Left ventricle myocardium inferior (tissue), 1 donor: ENCODE measurements at places on chromosomes 7 and 10.

- DNase-seq: no peak
Observed at GRCh38 chr10:52283174-52283573, 30.9 kb upstream of the DKK1 start.

- DNase-seq: no peak
Observed at GRCh38 chr10:88957381-88957780, 4.8 kb upstream of the ACTA2 start.

DNA sequence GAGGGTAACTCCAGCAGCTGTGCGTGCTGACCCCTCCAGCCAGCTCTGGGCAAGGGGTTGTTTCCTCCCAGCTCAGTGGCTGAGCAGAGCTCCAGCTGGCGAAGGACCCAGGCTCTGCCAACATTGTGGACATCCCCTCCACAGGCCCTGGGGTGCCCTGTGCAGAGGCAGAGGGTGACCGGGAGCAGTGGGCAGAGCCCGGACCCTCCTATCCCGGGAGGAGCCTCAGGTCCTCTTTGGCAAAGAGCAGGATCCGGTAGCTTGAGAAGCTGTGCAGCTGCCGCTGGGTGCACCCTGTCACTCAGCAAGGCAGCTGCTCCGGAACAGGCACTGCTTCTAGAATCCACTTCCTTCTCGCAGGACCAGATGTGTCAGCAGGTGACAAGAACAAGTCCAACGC lies 175.9 kb downstream of the EBF3 start:
- DNase-seq: no peak

DNA sequence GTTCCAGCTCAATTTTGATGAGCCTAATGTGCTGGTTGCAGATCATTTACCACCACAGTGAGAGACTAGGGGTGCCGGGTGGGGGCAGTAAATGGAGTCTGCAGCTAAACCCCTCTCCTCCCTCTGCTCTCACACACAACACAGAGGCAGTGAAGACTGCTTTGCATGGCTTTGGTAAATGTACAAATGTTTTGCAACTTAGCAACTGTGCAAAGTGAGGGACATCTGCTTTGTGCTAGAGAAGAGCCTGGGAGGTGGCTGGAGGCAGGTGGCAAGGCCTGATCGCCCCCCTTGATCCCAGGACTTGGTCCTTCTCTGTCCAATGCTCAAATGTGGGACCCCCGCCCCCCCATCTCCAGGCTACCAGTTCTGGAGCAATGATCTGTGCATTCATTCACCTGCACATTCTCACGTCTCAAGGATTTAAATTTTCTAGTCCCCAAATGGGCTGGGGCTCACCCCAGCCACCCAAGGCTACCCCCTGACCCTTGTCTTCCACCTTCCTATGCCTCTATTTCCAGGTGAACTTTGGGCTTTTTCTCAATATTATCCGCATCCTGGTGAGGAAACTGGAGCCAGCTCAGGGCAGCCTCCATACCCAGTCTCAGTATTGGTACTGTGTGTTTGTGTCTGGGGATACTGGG lies 11.6 kb downstream of the GHRHR start:
- no peak for DNase-seq

DNA sequence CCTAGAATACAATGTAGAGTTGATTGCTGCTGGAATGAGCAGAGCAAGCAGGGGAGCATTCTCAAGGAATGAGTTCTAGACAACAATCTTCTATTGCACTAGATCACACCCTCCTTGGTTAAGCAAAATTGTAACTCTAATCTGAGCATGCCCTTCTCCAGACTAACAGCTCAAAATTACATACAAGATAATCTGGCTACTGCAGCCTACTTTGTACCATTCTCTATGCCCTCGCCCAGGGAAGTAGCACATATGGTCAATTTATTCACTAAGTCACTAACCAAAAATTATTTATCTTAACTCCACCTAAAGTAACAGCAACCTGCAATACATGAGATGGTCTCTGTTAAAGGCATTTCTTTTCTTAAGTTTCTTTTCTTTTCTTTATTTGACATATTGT lies 42.5 kb upstream of the KCTD7 start:
- no peak for DNase-seq

GRCh38 chr10:50310560-50311174 lies 59.4 kb upstream of the ASAH2 start:
- DNase-seq: no peak

DNA sequence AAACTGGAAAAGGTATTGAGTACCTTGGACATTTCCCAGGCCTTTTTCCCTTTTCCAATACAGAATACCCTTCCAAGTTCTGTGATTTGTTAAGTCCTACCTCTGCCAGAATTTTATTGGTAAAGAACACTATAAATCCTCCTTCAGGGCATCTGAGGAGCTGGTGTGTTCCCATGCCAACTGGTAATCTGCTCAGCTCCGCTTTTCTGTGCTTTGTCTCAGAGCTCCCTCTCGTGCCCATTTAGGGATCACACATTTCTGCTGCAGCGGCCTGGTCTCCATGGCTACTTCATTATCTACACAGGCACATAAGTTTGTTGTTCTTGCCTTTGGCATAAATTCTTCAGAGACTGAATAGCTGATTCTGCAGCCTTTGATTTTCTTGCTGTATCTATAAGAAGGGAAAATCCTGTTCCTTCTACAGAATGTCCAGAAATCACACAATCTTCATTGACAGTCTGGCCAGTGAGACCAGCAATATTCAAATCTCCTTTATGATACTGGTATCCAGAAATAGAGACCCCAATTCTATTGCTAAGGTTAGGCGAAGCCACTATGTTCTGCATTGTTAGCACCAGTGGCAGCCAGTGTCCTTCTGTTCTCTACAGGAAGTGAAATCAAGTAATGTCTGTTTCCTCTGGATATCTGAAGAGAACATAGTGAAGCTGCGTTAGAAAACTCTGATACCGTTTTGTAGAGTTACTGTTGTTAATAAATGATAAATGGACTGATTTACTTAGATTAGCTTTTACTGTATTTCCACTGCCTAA lies 51.9 kb downstream of the DENND11 start:
- DNase-seq: no peak

DNA sequence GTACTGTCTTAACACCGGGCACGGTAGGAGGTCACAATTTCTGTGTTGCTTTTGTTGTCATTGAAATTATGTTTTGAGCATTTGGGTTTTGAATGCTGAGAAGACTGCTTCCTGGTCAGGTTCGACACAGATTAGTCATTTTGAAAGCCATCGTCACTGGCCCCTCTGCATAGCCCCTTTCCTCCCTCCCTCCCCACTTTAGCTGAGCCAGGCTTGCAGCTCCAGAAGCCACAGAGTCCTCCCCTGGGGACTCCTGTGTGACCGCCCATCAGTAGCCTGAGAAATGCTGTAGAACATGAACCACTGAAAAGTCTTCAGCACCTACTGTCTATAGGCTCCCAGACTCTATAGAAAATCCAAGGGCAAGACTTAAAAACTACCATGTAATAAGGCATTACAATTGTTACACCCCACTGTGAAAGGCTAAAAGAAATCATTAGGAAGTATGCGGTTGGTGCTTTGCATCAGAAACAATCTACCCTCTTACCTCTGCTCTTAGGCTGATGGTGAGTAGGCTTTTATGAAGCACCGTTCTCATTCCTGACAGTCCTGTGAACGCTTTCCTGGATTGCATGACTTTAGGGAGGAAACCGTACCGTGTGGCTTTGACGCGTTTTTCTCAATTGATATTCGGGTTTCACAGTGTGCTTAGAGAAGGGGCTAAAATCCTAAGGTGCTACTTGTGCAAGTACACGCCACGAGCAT lies 24.8 kb downstream of the JCAD start:
- no peak for DNase-seq

DNA sequence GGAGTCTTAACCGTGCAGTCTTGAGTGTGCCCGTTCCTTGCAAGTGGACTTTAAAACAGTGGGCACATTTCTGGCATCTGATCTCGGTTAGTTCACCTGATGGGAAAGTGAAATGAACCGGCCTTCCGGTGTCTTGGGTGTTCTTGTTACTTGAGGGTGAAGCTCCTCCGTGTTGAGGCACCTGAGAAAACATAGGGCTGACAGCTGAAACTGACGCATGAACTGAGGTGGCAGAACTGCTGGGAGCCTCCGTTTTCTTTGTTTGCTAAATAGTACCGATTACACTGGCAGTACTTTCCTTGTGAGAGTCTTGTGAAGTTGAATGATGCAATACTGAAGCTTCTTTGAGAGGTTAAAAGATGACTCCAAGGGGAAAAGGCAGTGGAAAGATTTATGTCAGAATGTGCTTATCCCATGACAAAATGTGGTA lies 62.8 kb upstream of the SAMD8 start:
- no peak for DNase-seq

DNA sequence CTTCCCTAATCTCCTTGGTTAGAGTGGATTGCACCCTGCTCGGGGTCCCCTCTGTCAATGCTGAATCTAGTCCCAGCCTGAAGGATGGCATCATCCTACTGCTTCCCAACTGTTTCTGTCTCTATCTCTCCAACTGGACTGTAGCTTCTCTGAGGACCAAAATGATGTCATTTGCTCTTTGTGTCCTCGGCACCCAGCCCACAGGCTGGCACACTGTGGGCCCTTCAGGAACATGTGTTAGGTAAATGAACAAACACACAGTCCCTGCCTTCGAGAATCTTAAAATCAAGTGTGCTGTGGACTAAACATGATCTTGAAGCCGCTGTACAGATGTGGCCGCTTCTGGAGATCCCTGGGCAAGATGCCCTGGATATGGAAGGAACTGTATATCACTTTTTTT lies 5.0 kb upstream of the CDH23 start:
- no peak for DNase-seq

GRCh38 chr7:94973844-94974243 lies 66.5 kb downstream of the PPP1R9A start:
- DNase-seq: no peak

- no peak for DNase-seq
Observed at GRCh38 chr10:117240621-117241529, at the start of gene SLC18A2. TSS of gene SLC18A2 (plus strand) at chr10:117241114. CDS start at chr10:117241694, 580 bp downstream.

- peak; percentile 4 for DNase-seq
Observed at GRCh38 chr10:42959833-42960232, 117.0 kb upstream of the RET start.

DNA sequence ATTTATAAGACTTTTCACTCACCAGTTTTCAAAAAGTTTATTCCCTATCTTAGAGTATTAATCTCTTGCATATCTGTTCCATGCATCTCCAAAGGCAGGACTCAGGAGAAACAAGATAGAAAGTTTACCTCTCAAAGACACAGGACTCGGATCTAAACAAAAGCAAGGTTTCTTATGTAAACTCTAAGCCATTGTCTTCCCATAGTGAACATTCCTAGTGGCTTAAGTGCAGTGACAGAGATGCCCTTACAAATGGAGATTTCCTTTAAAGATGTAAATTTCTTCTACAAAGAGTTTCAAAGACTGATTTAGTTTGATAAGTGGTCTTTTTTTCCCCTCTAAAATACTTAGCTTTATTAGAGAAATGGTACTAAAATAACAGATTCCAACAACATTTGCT lies 209.8 kb downstream of the ACTR3B start:
- DNase-seq: no peak

- DNase-seq: no peak
Observed at GRCh38 chr10:21797984-21798765, 205.4 kb downstream of the DNAJC1 start.

GRCh38 chr7:69910150-69910549 lies 311.9 kb downstream of the AUTS2 start:
- no peak for DNase-seq

- DNase-seq: no peak
Observed at GRCh38 chr10:77964811-77965210, 38.3 kb upstream of the DLG5 start.

- DNase-seq: peak; percentile 34
Observed at GRCh38 chr10:44827431-44828006, 83.6 kb upstream of the TMEM72 start.

GRCh38 chr7:157529768-157530560 lies 193.2 kb downstream of the DNAJB6 start:
- DNase-seq: no peak
